Left lung (tissue), 14 donors: ENCODE measurements at places on chromosomes 11 and 22. TPM values are rescaled to one million over a fixed set of nuclear protein-coding genes. Genes with fewer than 3 reads are reported as not detected.

GRCh38 chr11:118633979-118634378 lies 26.6 kb downstream of the PHLDB1 start:
- no peak for DNase-seq

DNA sequence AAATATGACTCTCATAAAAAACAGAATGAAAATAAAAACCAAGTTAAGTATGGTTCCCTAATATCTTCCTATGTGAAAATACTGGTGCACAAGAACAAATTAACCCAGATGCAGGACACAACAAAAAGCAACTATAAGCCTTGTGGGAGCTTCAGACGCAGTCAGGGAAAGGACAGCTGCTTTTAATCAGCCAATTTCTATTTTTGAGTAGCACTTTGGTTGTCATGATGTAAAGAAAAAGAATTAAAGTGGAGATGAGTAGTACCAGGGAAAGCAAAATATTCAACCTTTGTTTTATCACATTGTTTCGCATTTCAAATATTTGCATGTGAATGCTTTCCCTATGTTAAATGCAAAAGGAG lies 339.9 kb downstream of the SOX6 start:
- no peak for DNase-seq

GRCh38 chr11:4808476-4808875 lies 4.3 kb upstream of the OR52R1 start:
- DNase-seq, result no peak

The OR8D1 gene
- polyA plus RNA-seq, result not detected
